ENCODE measurements at places on chromosomes 11 and 22. TPM values are rescaled to one million over a fixed set of nuclear protein-coding genes. Genes with fewer than 3 reads are reported as not detected.

RAB36 gene
- total RNA-seq: 3.7 TPM

NTM gene
- total RNA-seq: 168 TPM

DNAL4 gene
- total RNA-seq: 22.3 TPM

CRYBB2 gene
- total RNA-seq: not detected
